ENCODE measurements at places on chromosomes 3 and 15. TPM values are rescaled to one million over a fixed set of nuclear protein-coding genes. Genes with fewer than 3 reads are reported as not detected.

GRCh38 chr3:140424211-140424610 is 253.7 kb upstream of the TRIM42 start:
- no peak for DNase-seq

PRSS50 gene
- not detected for total RNA-seq

DNA sequence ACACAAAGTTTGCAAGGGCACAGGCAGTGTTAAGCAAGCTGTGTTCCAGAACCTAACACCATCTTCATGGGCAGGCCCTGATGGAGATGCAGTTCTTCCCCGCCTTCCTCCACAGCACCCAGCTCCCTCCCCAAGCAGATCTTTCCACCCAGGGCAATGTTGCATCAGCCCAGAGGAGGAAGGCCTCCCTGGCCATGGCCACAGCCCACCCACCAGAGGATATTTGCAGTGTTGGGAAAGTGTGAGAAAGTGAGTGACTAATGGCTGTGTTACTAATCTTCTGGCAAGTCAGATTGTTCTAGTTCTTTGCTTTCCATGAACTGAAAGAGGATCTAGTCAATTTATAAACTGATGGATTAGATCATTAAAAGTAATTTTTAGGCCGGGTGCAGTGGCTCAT is 42.0 kb upstream of the ATP10A start:
- DNase-seq = no peak

GRCh38 chr3:156201411-156202405 is 81.3 kb downstream of the KCNAB1 start:
- no peak for DNase-seq

All from T-cell (primary cell).